ENCODE measurements at places on chromosomes 16 and 17.
A peak's percentile ranks its signal among the peaks of the same experiment; 100 is the strongest.

DNA sequence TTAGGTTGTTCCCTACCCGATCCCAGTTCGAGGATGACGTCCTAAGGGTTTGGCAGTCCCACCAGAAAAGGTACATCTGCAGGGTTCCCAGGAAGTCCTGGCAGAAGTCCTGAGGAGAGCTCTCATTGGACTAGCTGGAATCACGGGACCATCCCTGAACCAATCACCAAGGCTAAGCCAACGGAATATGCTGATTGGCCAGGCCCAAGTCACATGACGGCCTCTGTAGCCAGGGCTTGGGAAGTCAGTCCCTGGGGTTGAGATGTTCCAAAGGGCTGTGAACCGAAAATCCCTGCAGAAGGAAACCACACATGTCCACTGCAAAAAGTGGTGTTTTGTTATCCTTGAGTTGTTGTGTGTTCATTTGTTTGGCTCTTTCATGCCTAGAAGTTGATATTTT, 68.2 kb upstream of the ZNF423 start:
- DNase-seq = no peak

GRCh38 chr17:78341559-78342448, 18.1 kb downstream of the SOCS3 start:
- DNase-seq = no peak

GRCh38 chr17:81735264-81736102, 23.4 kb downstream of the SLC25A10 start:
- no peak for DNase-seq

DNA sequence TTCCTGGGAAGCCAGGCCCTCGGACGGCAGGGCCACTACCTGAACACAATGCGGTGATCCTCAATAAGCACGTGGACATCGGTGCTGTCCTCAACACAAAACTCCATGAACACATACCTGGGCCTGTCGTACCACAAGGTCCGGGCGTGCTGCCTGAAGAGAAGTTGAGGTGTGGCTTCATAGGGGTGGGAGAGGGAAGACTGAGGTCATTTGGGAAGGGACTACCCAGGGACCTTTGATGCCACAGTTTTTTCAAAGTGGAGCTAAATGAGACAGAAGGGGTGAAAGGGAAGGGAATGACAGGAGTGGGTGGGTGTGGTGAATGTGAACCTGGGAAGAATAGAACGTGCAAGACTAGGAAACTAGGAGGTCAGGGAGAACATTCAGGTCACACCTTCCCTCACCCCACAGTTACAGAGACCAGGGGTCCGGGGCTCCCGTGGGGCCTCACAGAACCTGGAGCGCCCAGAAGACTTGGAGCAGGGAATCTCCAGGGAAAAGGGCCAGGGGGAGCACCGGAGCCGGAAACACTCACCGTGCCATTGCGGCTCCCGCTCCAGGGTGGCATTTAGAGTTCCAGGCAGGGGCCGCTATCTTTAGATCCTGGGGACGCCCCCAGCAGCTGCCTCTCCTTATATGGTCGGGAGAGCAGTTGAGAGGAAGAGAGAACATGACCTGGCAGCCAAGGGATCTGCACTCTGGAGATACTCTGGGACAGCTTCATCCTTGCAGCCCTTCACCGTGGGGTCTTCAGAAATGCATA, at the start of gene PTGES3L:
TSS of gene PTGES3L (minus strand) at position 570 of the 763 bp plus-strand sequence. CDS start at position 543, 27 bp downstream.
- DNase-seq = no peak

DNA sequence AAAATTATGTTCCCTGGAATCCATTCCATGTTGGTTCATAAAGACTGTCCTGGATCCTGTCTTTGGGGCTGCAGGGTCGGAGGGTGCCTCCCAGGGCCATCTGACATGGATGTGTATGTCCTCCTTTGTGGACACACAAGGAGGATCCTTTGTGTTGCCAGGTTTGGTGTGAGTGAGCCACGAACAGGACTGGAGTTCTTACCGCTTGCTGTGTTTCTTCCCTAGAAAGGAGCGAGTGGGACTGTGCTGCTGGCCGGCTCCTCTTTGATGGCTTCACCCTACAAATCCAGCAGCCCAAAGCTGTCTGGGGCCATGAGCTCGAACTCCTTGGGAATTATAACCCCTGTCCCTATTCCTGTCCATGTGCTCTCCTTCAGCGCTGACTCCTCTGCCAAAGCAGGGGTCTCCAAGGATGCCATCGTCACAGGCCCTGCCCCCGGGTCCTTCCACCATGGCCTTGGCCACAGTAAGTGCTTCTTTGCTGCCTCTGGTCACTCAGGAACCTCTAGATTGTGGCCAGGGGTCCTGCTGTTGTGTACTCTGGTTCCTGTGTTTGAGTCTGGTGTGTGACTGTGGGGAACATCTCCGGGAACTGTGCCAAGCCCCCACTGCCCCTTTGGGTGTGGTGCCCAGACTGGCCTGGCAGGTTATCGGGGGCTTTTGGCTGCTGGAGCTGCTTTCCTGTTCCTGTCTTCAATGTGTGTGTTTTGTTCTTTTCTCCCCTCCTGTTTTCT, 29.5 kb downstream of the UBN1 start:
- no peak for DNase-seq

DNA sequence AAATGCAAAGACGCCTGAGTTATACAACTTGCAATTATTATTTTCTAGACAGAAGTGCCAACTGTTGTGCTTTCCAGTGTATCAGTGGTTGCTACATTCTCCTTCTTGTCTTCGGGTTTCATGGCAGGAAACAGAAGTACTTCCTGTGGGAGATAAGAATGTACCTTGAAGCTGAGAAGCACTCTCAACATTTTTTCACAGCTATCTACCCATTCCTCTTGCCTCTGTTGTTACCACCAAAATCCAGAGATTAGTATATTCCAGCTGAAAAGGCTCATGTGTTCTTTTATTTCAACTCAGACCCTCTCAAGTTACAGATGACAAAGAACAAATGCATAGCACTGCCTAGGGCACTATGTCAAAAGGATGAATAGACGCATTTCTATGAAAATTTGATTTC, 4.8 kb upstream of the ADAT1 start:
- no peak for DNase-seq

- DNase-seq = no peak
Observed at GRCh38 chr16:12899529-12900143, 1.8 kb upstream of the SHISA9 start.

- DNase-seq = no peak
Observed at GRCh38 chr16:740459-740763, 386 bp downstream of the CIAO3 start.

GRCh38 chr16:3652373-3653195, 1.9 kb upstream of the DNASE1 start:
- DNase-seq = no peak

DNA sequence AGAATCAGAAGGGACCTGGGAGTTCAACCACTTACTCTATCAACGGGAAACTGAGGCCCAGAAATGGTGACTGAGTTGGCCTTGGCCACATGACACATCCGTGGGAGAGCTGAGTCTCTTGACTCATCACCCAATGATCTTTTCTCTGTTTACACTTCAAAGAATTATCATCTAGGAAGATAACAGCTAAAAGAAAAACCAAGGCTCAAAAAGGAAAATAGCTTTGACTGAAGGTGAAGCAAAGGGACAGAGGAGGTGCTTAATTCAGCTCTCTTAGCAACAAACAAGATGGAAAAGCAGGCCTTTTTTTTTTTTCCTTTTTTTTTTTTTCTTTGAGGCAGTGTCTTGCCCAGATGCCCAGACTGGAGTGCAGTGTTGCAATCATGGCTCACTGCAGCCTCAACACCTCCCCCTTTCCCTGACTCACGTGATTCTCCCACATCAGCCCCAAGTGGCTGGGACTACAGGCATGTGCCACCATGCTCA, 16.7 kb downstream of the ERCC4 start:
- no peak for DNase-seq

DNA sequence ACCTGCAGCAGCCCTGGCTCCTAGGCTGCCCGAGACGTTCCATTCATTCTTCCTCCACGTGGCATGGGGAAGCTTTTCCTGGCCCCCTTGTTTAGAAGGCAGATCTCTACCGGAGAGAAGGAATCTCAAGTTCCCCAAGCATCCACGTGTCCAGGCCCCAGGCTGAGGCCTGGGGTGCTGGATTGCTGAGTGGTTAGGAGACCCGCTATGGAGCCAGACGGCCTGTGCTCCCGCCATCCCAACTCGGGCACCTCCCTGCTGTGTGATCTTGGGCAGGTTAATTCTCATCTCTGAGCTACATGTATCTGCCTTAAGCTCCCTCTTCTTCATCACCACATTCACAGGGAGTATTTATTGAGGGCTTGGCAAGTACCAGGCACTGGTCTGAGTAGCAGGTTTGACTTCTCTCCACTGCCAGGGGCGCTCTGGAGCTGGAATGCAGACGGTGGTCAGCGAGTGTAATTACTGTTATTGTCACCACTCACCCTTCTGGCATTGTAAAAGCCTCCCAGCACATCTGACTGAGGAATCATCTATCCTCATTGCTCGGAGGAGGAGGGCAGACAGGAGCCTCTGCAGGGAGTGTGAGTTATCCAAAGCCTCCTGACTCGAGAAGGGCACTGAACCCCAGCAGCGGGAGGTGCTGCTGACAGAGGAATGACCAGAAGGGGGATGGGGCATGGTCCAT, 1.1 kb upstream of the ADGRG1 start:
- DNase-seq = no peak

GRCh38 chr16:54309341-54309740, 22.8 kb upstream of the IRX3 start:
- no peak for DNase-seq

GRCh38 chr16:3858801-3859200, 21.7 kb downstream of the CREBBP start:
- DNase-seq = no peak

DNA sequence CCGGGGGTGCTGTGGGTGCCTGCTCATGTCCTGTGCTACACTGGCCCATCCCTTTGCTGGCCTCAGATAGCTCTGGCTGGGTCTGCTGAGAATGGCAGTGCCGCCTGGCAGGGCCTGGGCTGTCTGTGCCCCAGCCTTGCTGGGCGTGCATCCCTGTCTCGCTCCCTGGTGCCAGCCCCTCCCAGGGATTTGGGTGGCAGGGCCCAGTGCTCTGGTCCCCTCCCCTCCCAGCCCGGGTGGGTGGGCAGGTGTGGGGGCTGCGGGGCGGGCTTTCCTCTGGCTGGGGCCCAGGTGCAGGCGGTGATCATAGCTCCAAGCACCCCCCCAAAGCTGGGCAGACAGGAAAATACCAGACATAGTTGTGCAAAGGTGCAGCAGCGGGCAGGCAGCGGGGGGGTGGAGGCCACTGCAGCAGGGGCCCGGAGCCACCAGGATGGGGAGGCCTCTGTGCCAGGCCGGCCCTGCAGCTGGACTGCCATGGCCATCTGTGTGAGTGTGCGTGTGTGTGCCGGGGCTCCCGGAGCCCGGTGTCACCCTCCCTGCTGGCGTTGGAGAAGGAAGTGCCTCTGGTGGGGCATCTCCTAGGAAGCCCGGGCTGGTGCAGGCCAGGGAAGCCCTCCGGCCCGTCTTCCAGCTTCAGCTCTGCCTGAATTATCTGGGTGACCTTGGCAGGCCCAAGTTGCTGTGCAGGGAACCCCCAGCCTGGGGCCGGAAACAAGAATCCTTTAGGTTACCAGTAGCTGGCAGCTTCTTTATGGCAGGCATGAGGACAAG, 7.4 kb downstream of the GLIS2 start:
- DNase-seq = no peak

DNA sequence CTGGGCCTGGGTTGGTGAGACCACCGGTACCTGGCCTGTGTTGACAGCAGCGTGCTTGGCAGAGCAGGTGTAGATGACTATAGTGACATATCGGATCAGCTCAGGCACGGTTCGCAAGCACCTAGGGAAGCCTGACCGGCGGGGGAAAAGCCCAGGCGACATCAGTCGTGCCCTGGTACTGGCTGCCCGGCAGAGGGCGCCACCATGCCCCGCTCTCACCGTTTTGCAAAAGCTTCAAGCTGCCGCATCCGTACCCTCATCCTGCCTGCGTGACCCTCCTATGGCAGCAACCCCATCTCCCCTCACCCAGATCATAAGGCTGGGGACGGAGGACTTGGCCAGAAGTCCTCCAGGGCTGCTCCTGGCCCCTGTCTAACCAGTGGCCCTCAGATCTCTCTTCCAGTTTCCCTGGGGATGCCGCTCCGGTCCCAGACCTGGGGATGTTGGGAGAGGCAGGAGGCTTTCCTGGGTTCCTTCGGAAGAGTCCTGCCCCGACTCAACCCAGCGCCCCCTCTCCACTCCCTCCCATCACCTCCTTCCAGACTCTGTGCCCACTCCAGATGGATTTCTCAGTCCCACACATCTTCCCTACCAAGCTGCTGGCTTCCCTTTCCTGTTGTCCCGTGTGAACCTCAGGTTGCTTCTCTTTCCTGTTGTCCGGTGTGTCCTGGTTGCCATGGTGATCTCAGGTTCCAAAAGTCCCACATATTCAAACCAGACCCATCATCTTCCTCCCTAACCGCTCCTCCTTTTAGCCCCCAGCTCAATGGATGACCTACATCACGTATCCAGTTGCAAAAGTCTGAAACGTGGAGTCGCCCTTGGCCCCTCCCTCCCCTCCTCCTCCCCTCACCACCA, 13.7 kb downstream of the ALOX12B start:
- DNase-seq = peak; percentile 79
